A549 treated with ZK216348 at 1 μM for 4 hours (cell line): ENCODE measurements at places on chromosomes 3 and 15. TPM values are rescaled to one million over a fixed set of nuclear protein-coding genes. Genes with fewer than 3 reads are reported as not detected.

The TFG gene
- total RNA-seq: 116 to 157 TPM (median 147 TPM) in 5 replicates

The CD200 gene
- not detected in 5 replicates for total RNA-seq

The SLC2A2 gene
- total RNA-seq: not detected in 5 replicates

The MESD gene
- total RNA-seq: 37.0 to 41.9 TPM (median 38.5 TPM) in 5 replicates
